SK-N-SH (cell line): ENCODE measurements at places on chromosomes 7 and 10. TPM values are rescaled to one million over a fixed set of nuclear protein-coding genes. Genes with fewer than 3 reads are reported as not detected.

PNLIPRP1 gene
- not detected in 2 replicates for polyA plus RNA-seq

SLC26A3 gene
- polyA plus RNA-seq: not detected in 2 replicates

MET gene
- 38.7 and 61.6 TPM in 2 replicates for polyA plus RNA-seq

ZNF786 gene
- polyA plus RNA-seq: 5.0 and 5.9 TPM in 2 replicates

HPSE2 gene
- not detected in 2 replicates for polyA plus RNA-seq

GRCh38 chr7:10192074-10192473, 781.6 kb upstream of the PHF14 start:
- no peak for DNase-seq

- DNase-seq: no peak
These were observed 187.1 kb downstream of the LRRC4 start for GRCh38 chr7:127844165-127844564.

- no peak for DNase-seq
These were observed 96.9 kb downstream of the SORBS1 start for GRCh38 chr10:95464280-95464679.

- no peak for DNase-seq
These were observed 216.3 kb downstream of the ADARB2 start for GRCh38 chr10:1520909-1521565.

DNA sequence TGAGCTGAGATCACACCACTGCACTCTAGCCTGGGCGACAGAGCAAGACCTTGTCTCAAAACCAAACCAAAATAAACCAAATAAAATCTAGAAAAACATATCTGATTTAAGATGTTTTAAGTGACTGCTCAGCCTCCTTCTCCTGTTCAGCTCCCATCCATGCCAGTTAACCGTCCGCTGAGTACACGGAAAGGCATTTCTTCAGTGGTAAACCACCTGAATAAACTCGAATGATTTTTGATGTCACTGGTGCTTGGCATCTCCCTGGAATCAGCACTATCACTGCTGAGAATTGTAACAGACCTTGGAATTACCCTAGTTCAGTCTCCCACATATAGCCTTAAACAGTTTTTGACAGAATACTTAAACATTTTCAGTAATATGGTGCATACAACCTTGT, 24.1 kb upstream of the NRCAM start:
- DNase-seq: no peak

DNA sequence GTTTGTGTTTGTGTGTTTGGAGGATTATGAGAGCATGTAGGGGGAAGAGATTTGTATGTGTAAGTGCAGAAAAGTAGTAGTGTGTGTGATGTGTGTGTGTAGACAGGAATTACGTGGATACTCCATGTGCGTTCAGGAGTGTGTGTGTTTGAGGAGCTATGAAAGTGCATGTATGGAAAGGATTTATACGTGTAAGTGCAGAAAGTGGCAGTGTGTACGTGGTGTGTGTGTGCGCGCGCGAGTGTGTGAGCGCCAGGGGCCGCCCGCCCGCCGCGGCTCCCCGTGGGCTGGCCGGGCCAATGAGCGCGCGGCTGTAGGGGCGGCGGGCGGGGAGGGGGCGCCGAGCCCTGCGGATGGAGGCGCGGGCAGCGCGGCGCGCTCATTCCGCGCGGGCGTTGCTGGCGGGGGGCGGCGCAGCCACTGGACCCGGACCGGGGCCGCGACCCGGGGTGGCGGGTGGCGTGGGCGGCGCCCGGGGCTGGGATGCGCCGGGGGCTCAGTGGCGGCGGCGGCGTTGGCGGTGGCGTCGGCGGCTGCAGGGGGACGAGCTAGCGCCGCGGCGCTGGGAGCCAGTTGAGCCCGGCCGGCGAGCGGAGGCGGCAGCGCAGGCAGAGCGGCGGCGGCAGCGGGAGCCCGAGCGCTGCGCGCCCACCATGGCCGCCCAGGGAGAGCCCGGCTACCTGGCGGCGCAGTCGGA, at the start of gene BICC1:
BICC1 (plus strand) TSS at position 382 of the 697 bp plus-strand sequence; CDS start at position 654, 272 bp downstream.
- DNase-seq: peak; percentile 93

DNA sequence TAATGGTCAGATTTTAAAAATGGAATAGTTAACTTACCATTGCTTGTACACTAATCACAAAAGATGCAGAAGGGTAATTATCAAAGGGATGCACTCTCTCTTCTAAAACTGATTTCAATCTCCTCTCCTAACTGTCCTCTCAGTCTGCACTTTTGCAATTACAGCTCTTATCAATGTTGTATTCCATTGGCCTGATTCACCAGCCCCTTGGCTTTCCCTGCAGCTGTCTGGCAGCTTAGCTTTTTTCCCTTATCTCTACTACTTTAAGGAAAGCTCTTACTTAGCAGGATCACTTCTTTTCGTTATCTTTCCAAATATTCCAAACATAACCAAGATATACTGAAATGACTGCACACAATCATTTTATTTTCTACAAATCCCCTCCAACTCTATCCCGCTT, 448.8 kb downstream of the GRM8 start:
- DNase-seq: peak; percentile 59

- DNase-seq: no peak
These were observed 21.9 kb downstream of the SFR1 start for GRCh38 chr10:104143829-104144228.

DNA sequence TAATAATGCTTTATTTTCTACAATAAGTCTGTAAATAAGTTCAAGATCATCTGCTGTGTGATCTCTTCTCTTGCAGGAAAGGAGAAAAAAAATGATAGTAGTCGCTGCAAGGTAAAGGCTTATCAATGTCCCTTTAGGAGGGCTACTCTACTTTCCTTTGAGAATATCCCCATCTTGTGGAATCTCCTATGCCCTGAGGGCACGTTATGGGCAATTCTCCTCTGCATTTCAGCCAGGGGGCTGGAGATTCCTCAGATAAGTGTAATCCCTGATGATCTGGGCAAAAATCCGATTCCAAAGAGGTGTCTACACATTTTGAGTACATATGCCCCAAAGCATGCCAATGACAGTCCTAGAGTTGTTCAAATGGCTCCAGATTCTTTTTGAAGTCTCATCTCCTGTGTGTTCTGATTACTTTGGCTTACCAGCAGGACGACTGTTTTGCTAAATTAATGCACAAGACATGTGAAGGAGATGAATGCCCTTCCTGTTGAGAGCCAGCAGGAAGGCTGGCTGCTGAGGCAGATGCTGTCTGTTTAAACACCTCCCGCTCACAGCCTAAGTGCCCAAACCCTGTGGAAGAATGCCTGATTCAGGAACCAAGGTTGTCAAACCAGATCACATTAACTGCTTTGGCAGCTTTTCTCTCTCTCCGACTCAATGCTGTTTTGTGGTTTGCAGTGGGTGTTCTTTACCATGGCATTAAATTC, 171.2 kb upstream of the COL1A2 start:
- no peak for DNase-seq

DNA sequence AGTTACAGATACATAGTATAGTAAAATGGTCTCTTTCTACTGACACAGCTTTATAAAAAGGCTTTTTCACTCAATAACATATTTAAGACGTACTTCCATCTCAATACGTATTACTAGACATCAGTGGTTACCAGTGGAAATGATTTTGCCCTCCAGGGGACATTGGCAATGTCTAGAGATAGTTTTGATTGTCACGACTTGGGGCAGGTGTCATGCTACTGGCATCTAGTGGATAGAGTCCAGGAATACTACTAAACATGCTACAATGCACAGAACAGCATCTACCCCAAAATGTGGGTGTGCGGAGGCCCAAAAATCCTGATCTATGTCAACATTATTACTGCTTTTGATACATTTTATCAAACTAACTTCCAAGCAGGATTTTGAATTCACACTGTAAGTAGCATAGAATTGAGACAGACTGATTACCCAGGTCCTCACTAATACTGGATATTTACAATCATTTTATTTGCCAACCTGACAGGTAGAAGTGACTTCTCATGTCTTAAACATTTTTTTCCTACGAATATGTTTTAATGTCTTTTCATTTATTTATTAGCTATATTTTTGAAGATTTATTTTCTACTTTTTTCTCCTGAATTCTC, 53.8 kb downstream of the HGF start:
- peak; percentile 28 for DNase-seq

- DNase-seq: peak; percentile 83
These were observed 452 bp downstream of the ATE1 start for GRCh38 chr10:121927318-121927840.

DNA sequence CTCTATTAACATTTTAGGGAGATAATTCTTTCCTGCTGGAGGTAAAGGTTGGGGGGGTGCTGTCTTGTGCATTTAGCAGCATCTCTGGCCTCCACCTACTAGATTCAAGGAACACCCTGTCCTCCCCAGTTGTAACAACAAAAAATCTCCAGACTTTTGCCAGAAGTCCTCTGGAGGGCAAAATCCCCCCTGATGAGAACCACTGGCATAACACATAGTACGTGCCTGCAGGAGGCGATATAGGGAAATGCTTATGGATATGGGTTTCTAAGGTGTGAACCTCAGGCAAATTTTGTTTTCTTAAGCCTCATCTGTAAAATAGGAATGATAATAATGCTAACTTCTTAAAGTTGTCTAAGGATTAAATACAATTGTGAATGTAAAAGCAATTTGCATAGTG, 2.9 kb upstream of the OSBPL3 start:
- no peak for DNase-seq

DNA sequence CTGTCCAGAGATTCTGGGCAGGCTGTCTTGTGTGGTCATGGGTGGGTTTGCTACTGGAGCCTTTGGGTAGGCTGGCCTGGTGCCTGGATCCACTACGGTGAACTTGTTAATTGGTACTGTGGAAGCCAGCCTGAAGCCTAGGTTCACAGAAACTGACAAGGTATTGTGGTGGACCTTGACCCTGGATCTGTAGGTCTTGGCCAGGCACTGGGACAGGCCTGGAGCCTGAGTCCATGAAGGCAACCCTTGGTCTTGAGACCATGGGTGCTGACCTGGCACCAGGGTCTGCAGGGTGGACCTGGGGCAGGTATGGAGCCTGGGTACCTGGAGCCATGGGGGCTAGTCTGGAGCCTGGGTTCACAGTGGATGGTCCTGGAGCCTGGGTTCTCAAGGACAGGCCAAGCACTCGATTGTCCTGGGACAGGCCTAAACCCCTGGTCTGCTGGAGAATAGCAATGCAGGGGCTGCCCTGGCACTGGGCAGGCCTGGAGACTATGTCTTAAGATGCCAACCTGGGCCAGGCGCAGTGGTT, 85.8 kb downstream of the CCDC3 start:
- DNase-seq: no peak

DNA sequence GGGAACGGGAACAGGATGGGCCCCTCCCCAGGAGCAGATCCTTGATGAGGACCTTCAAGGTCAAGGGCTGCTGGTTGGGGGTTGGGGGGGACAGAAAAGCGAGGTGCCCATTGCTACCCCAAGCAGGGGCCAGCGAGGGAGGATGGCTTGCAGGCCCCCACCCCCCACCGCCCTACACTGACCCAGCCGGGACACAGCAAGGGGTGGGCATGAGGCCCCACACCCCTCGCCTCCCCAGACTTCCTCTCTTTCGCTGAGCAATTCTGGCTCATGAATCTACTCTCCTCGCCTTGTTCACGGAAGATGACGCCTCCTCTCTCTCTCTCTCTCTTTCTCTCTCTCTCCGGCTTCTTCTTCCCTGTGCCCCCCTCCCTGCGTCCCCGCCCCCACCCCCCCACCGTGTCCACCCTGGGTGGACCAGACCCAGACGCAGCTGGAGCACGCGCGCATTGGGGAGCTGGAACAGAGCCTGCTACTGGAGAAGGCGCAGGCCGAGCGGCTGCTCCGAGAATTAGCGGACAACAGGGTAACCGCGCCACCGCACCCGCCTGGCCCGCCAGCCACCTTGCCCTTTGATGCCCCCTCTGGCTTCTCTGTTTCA, 81.1 kb upstream of the GTF2IRD1 start:
- no peak for DNase-seq

DNA sequence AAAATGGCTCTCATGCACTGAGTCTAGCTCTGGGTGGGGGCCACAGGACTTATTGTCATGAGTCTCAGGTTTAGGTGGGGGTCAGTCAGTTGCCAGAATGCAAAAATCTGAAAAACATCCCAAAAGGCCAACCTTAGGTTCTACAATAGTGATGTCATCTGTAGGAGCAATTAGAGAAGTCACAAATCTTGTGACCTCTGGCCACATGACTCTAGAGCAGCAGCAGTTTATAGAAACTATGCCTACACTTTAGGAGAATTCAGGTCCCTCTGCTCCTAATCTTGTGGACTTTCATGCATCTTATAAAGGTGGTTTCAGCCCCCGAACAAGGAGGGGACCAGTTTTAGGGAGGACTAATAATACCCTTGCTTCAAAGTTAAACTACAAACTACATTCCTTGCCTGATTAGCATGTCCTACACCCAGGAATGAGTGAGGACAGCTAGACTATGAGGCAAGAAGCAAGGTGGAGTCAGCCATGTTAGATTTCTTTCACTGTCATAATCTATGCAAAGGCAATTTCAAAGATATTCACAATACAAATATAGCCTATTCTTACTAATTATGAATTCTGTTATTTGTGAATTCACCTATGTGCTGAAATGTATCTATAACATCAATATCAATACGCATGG, 123.5 kb upstream of the ADCY1 start:
- DNase-seq: no peak

GRCh38 chr10:7311218-7311849, 99.5 kb downstream of the SFMBT2 start:
- no peak for DNase-seq

GRCh38 chr10:87862679-87863052, 667 bp downstream of the KLLN start:
- no peak for DNase-seq

DNA sequence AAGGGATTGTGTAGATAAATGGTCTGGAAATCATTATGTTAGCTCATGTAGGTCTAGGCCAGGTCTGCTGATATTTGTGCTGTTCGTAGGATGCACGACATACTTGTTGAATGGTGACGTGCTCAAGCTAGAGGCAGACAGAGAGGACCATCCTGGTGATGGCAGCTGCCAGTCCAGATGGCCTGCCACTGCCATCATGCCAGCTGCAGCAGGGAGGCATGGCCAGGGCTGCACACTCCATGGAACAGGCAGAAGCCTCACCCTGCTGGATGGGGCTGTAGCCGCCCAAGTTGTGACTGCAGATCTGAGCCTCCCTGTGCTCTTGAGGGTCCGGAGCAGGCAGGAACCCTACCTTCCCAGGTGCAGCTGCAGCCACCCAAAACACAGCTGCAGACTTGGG, 80.3 kb downstream of the SPDYE5 start:
- no peak for DNase-seq

DNA sequence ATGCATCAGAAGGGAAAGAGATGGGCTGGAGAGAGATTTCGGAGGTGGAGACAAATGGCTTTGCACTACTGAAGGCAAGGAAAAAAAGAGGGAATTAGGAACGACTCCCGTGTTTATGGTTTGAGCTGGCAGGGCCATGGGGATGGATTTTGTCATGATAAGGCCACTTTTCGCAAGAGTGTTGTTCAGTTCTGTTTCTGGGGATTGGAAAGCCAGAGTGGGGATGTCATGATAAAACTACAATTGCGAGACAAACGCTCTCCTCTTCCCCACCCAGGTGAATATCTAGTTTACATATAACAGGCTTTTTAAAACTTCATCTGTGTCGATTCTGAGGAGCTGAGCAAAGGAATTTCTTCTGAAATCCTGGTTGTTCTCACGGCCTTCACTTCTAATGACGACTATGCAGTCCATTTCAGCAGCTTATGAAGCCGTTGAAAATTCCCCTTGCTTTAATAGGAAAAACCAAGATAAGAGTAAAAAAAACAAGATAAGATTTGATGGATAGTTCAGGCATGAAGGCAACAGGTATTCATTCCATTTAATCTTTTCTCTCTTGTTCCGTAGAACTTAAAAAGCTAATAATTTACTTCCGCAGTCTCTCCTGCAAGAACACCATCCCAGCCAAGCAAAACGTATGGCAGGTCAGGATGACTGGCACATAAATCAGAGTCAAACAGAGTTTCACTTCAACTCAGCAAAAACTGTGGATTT, 245.6 kb upstream of the PITRM1 start:
- DNase-seq: no peak

GRCh38 chr7:151068069-151068773, 8.8 kb downstream of the SLC4A2 start:
- DNase-seq: no peak

- no peak for DNase-seq
These were observed 38.4 kb downstream of the ARID5B start for GRCh38 chr10:61939902-61940301.
